Activated B cell treated with CpG ODN at 0.5 μM for 24 hours (primary cell): ENCODE measurements at places on chromosomes 16 and 17.

DNA sequence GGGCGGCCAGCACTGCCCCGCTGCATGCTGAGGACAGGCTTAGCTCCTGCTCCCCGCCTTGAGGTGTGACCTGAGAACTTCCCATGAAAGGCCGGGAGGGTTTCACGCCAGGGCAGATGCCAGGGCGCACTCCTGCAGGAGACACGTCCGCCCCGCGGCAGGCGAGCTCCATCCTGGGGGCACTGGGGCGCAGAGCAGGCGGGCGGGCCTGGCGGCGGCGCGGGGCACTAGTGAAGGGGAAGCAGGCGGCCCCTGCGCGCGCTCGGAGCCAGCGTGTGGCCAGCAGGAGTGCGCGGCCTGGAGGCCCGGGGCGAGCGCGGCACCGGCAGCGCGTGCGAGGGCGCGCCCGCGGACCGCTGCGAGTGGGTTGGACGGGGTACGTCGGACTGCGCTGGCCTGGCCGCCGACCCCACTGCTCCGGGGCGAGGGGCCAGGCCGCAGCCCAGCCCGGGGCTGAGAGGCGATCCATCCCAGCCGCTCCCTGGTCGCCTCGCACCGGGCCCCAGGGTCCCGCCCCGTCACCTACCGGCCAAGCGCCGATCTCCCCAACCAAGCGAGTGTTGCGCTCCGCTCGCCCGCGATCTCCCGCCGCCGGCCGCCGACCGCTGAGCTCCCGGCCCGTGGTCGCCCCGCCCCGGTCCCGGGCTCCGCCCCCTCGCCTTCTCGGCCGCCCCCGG, at the start of gene MAP3K14:
MAP3K14 (minus strand) TSS at position 587 of the 677 bp plus-strand sequence. CDS start 26,275 bp downstream, outside the sequence.
- peak; percentile 72 for DNase-seq

DNA sequence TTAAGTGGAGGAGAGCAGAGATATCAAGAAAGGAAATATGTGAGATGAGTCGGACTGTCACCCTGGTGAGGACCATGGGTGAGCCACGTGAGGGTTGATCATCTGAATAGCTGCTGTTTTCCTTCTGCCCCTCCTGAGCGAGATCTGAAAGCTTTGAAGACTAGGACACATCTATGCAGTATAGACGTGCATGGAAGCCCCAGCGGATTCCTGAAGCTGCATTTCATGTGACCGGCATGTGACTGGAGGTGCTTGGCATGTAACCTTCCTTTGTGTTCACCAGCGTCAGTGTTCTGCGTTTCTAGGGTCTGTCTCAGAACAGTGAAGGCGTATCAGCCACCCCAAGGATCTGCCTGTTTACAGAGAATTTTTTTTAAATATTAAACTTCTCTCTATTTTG, 75.1 kb downstream of the MSI2 start:
- DNase-seq: no peak

DNA sequence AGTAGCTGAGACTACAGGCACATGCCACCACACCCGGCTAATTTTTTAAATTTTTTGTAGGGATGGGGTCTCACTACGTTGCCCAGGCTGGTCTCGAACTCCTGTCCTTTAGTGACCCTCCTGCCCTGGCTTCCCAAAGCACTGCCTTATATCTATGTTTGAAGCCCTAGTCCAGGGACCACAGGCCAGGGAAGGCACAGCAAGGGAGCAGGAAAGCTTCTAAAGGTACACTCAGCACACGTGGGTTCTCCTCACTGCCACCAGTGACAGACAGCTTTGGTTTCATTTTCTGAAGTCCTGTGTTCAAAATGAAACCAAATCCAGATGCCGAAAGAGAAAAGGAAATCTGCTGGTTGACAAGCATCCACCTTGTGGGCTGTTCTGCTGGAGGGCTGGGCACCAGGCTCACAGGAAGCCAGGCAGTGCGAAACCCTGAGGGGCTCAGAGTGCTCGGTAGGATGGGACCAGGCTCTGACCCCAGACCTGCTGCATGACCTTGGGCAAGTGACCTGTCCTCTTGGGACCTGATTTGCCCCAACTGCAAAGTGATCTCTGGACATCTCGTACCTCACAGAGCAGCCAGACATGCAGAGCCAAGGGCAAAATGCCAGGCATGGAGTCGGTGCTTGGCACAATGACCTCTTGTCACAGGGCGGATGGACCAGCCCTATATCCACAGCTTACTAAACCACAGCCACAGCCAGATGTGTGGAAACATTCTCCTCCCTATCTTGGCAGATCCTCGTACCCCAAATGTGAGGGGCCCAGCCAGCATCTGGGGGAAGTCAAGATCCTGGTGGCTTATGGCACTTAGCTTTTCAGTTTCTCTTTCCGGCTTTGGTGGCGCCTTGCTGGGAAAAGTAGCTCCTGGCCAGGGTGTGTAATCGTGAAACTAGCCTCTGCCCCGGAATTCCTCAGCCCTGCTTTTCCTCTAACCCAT, 2.8 kb upstream of the SOCS1 start:
- DNase-seq: no peak

DNA sequence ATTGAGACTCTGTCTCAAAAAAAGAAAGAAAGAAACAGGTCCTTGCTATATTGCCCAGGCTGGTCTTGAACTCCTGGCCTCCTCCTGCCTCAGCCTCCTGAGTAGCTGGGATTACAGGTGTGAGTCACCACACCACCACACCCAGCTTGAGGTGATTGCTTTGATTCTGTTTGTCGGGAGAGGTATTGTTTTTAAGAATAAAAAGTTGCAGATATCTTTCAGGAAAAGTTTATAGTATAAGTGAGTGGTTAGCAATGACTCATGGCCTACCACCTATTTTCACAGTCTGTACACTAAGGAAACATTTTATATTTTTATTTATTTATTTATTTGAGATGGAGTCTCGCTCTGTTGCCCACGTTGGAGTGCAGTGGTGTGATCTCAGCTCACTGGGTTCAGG, 45.0 kb downstream of the RHOT1 start:
- DNase-seq: no peak
